ENCODE measurements at places on chromosomes 3 and 15. TPM values are rescaled to one million over a fixed set of nuclear protein-coding genes. Genes with fewer than 3 reads are reported as not detected.

Gene FGD5
- 15.9 TPM for total RNA-seq

Gene MINDY4B
- not detected for total RNA-seq

Gene CGNL1
- 16.2 TPM for total RNA-seq

Gene ACSBG1
- 0.33 TPM for total RNA-seq

Gene CHDH
- 0.99 TPM for total RNA-seq

Gene EXD1
- total RNA-seq = not detected

Gene TTLL13
- not detected for total RNA-seq

Gene AHSG
- total RNA-seq = not detected

Gene GOLGA6L7
- total RNA-seq = not detected

Gene SLC7A14
- total RNA-seq = 0.58 TPM

Gene TCF12
- 124 TPM for total RNA-seq

- no peak for DNase-seq
These were observed 29.6 kb downstream of the ONECUT1 start for GRCh38 chr15:52760562-52760961.

- DNase-seq = no peak
These were observed 6.5 kb downstream of the TOPAZ1 start for GRCh38 chr3:44248152-44248551.

GRCh38 chr3:24490151-24490550 is 4.5 kb downstream of the THRB start:
- DNase-seq = no peak

GRCh38 chr3:55935241-55935640 is 448.1 kb upstream of the WNT5A start:
- no peak for DNase-seq

DNA sequence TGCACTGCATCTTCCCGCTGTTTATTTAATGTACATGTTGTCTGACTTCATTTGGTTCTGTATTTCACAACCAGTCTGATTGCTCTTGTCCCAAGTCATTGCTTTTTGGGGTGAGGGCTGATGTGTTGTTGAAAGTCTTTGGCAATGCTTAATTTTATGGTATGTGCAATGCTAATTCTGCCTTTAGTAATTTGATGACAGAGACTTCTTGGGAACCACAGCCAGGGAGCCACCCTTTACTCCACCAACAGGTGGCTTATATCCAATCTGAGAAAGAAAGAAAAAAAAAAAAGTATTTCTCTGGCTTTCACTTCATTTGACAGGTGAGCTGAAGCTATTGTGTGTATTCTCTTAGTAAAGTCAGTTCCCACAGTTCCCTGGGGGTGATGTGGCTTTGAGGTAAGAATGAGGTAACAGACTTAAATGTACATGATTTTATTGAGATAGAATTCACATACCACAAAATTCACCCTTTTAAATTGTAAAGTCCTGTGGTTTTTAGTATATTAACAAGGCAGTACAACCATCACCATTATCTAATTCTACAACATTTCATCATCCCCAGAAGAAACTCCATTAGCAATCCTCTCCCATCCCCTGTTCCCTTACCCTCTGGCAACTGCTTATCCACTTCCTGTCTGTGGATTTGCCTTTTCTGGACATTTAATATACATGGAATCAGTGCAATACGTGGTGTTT is 97.3 kb downstream of the SLCO3A1 start:
- no peak for DNase-seq

- no peak for DNase-seq
These were observed 936 bp downstream of the ZXDC start for GRCh38 chr3:126474498-126475412.

DNA sequence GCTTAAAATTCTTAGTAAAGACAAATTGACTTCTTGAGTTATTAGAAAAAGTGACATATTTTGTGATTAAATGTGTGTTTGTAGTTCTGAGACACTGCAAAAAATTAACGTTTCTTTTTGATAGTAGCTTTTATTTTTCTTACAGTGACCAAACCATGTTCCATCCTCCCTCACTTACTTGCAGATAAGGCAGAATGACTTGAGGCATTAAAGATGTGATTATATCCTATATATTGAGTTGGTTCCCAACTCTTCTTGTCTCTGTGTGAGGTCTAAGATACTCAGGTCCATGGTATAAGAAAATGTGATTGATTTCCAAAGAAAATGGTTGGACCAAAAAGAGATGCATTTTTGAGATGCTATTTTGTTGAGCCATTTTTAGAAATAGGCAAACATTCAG is 238.3 kb upstream of the NR2F2 start:
- DNase-seq = no peak

GRCh38 chr3:106006001-106006400 is 137.2 kb upstream of the CBLB start:
- no peak for DNase-seq

DNA sequence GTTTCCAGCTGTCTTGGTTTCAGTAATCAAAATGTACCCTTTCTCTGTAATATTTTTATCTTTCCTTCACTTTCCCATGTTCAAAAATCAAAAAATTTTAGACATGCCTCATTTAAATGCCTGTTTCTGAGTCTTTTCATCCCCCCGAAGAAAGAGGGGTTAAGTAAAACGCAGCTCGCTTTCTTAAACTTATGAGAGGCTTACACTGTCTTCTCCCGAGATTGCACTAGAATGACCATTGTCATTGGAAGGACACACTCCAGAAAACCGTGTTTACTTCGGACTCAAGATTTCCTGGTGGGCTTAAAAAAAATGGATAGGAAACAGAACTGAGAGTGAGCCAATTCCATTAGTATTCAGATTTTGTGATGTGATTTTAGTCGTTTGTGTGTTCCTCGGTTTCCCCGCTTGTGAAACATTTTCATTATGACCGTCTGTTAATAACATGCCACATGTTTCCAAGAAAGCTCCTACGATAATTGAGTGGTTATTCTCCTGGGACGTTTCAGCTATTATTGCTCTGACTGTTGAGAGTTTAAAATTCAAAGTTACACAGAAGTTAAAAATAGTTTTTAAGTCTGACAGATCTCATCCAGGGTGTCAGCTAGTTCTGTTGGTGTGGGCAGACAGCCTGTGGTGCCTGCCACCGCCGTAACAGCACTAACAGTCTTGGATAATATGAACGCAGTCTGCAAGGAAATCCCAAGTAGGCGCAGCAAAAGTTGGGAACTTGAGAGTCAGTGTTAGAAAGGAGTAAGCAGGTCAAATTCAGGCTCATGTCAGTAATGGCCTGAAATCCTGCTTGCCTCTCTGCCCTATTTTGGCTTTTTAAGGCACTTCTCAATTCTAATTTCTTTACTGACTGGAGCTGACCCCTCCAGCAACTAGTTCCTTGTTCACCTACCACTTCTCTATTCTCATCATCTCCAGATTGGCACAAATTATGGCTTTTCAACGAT is 1.5 kb downstream of the CRYBG3 start:
- DNase-seq = no peak

DNA sequence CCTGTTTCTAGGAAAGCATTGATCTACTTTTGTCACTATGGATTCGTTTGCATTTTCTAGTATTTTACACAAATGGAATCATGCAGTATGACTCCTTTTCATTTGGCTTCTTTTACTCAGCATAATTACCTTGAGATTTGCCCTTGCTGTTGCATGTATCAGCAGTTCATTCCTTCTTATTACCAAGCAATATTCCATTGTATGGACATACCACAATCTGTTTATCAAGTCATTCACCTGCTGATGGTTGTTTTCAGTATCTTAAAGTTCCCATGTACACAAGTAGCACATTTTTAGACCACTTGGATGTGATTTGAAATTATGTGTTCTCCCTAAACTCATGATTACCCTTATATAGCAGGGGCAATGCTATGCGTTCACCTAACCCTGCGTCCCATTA is 150.0 kb upstream of the UBE2E1 start:
- no peak for DNase-seq

DNA sequence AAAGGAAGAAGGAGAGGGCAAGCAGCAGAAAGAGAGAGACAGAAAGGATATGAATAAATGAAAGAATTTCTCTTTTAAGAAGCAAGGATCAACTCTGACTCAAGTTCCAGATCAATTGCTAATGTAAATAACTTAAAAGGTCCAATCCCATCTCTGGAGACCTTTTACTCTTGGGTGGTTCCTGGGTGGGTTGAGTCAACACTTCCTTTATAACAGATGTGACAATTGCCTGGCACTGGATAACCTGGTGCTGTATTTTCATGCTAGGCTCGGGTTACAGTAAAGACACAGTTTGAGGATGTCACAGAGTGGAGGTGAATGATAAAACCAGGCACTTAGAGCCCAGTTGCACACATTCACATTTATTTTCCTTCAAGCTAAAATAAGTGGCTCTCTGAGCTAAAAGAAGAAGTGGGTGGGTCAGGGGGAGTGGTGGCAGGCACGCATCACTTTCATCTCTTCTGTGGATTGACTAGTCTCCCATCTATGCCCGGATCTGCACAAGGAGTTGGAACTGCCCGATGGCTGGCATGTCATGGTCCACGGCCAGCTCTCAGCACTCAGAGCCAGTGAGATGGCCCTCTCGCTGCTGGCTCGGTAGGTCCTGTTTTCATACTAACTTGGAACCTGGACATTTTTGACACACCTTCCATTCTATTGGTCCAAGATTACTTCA is 465.8 kb downstream of the FOXP1 start:
- DNase-seq = no peak

DNA sequence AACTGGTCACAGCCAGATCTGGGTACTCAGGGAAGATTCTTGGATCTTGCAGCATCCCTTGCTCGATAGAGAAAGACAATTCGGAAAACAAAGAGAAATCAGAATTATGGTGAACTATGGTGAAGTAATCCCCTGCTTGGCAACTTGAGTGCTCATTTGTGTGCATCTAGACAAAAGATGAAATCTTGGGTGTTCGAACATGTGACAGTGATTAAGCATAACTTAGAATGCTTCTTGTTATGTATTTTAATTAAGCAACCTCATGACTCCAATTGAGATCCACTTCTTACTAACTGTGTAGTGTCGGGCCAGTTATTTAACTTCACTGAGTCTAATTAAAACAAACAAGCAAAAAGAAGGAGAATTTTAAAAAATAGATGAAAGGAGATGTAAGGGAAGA is 56.5 kb downstream of the ZNF385D start:
- DNase-seq = no peak

DNA sequence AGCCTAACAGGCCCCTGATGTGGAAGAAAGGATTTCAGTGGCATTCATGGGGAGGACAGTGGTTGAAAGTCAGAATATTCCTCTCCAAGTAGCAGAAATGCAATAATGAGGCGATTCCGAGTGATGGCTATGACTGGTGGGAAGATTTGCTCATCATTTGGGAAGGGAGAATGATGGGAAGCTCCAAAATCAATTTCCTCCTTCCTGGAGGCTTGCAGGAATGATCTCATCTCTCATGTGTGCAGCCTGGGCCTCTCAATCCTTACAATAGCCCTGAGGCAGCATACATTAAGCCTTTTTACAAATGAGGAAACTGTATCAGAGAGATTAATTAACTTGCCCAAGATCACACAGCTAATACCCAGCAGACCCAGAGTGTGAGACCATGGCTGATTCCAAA is 58.7 kb downstream of the BOC start:
- DNase-seq = no peak

DNA sequence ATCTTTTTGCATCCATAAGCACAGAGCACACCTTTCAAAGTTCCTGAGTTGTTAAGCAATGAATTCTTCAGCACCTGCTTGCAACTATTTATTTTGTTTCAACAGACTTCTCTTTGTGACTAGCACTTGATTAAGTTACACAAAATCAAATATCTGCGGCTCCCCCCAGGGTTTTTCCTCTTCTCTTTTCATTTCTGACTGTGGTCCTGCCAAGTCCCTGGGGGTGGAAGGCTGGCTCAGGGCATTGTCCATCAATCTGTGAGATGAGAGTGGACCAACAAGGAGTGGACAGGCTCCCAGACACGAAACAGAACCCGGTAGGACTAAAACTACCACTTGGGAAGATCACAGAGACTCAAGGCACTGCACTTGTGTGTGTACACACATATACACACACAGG is 96.8 kb downstream of the GABRB3 start:
- no peak for DNase-seq

- no peak for DNase-seq
These were observed 14.4 kb downstream of the ABHD17C start for GRCh38 chr15:80709542-80709941.

- peak; percentile 34 for DNase-seq
These were observed 24.5 kb upstream of the MFSD1 start for GRCh38 chr3:158777161-158777873.

DNA sequence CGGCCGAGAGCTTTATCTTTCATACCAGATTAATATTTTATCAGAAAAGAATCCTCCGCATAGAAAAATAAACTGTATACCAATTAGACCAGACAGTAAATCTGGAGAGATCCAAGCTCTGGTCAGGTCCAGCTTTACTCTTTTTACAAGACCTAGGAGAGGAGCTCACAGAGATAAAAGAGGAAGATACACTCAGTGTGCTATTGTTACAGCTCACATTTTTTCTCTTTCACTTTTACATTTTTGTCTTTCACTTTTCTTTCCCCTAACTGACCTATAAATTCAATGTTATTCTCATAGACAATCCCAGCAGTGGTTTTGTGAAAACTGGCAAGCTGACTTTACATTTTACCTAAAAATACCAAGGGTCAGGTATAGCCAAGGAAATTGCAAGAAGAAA is 55.8 kb downstream of the GUCA1C start:
- DNase-seq = no peak

DNA sequence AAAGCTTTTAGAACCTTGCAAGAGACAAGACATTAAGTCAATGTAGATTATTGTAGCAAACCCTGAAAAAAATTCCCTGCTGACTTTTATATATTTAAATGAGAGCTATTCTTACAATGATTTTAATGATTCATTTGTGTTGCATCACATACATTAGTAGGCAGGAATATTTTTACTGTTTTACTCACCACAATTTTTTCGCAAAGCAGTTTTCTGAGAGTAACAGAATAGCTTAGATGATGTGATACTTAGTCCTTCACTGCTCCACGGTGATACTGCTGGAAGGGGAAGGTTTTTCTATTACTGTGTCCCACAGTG is 43.9 kb upstream of the CLRN1 start:
- peak; percentile 1 for DNase-seq

DNA sequence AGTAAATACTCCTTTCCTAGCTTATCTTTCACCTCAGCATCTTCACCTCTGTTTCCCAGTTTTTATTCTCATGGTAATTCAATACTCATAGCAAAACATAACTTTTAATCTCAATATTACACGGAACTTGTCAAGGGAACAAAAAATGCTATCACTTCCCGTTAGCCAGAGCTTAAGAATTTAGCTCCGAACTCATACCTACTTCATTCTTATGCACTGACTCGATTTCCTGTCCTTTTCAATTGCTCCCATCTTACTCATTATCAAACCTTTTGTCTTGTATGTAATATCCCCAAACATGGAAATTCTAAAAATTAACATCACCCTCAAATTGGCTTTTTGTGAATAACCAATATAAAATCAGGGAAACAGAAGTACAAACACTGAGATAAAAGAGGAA is 28.2 kb downstream of the MYEF2 start:
- no peak for DNase-seq

DNA sequence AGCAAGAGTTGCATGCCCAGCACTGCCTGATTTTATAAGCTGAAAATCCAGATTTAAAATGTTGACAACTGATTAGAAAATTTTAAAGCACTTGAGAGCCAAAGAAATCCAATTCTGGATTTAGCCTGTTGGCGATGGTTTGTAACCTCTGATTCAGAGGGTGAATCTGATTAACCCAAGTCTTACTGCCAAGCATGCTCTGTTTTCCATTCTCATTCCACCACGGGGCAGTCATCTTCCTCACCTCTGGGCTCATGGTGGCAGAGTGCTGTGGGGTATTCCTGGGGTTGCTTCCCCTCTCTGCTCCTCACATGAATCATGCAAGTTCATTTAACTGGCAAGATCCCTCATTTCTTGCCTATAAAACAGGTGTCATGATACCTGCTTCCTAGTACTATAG is 342.2 kb downstream of the EPHB1 start:
- no peak for DNase-seq

- DNase-seq = no peak
These were observed 7.3 kb downstream of the TMEM212 start for GRCh38 chr3:171850320-171850959.

Measured in esophagus muscularis mucosa (tissue), 4 donors.